ENCODE measurements at places on chromosomes 16 and 17.

GRCh38 chr16:58656899-58657298 lies 27.3 kb upstream of the CNOT1 start:
- DNase-seq = no peak

GRCh38 chr16:81645266-81645694 lies 133.8 kb upstream of the PLCG2 start:
- DNase-seq = no peak

- no peak for DNase-seq
These were observed 23.9 kb upstream of the TAT start for GRCh38 chr16:71600822-71601221.

- no peak for DNase-seq
These were observed 23.1 kb downstream of the MIS12 start for GRCh38 chr17:5509482-5509881.

DNA sequence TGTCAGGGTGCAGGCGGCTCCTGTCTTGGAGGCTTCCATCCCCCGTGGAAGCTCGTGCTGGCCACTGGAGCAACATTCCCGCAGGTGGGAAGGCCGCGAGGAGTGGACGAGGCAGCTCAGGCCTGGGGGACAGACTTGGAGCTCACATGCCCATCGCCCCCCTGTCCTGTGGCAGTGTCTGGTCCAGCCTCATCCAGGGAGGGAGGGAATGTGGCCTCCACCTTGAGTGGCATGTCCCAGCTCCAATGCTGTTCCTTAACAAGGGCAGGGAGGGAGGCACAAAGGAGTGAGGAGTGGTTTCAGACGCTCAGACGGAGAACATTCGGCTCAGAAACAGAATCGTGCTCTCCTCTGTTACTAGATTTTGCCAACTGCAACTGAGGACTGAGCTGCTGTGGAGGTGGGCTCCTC lies 159.4 kb upstream of the CHMP6 start:
- DNase-seq = no peak

GRCh38 chr16:23907457-23907902 lies 71.7 kb downstream of the PRKCB start:
- DNase-seq = no peak

GRCh38 chr16:86510465-86511261 lies at the start of gene FOXF1:
FOXF1 (plus strand) TSS chr16:86510527; CDS start chr16:86510570, 43 bp downstream.
- no peak for DNase-seq

DNA sequence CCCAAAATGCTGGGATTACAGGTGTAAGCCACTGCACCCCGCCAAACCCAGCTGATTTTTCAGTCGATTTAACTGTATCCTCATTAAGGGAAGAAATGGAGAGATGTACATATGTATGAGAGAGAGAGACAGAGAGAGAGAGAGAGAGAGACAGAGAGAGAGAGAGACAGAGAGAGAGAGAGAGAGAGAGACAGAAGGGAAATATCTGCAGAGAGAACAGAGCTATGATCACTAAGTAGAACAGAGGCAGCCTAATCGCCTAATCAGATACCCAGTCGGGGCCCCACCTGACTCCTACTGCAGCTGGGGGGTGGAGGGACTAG lies 70.0 kb downstream of the RBBP6 start:
- no peak for DNase-seq

GRCh38 chr16:16924613-16925012 lies 545.7 kb downstream of the NPIPA7 start:
- DNase-seq = no peak

DNA sequence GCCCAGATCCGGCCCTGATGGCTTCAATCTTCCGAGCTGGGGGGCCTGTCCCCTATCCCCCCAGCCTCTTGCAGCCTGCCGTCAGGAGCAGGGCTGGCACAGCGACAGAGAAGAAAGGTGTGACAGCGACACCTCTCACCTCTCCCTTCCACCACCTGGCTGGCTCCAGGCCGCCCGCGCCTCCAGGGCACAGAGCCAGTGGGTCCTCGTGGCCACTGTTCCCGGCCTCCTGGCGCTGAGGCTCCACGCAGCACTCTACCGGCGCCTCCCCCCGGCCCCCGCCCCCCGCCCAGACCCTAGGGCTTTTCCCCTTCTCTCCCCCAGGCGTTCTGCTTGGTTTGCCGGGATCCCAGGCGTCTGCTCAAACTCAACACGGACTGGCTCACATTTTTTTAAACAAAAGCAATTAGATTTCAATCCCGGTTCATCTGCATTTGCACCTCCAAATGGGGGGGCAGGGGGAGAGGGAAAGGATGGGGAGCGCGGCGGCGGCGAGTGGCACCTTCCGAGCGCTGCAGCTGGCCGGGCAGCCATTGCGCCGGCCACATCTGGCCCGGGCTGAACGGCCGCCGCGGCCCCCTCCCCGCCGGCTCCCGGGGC lies 12.8 kb upstream of the CBX8 start:
- no peak for DNase-seq

DNA sequence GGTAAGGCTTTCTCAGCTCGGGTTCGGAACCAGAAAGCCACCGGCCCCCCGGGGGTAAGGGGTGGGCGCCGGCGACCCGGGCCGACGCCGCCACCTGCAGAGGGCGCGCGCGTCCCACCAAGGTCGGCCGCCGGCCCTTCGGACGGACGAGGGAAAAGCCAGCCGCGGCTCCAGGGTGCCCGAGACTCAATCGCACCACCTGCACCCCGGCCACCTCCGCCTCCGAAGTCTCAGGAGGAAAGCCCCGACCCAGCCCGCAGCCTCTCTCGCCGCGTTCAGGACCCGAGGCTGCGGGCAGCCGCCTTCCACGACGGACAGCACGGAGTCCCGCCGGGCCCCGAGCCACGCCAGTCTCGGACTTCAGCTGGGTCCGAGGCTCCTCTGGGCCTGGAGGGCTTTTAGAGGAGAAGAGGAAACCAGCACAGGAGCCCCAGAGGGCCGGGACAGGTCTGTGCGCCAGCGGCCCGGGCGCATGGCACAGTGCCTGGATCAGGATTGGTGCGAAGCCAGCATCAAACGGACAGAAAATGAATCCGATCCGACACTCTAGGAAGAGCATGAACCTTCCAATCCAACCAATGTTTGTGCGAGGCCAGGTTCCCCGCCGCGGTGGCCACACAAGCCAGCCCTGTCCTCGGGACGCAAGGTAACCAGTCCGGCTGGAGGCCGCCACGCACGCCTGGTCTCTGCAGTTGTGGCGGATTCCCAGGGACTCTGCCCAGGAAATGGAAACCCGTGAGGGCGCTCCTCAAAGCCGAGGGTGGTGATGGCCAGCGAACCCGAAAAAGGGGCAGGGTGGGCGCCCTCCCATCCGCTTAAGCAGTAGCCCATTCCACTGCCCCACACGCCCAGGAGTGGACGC lies 6.7 kb downstream of the CBX8 start:
- peak; percentile 56 for DNase-seq

DNA sequence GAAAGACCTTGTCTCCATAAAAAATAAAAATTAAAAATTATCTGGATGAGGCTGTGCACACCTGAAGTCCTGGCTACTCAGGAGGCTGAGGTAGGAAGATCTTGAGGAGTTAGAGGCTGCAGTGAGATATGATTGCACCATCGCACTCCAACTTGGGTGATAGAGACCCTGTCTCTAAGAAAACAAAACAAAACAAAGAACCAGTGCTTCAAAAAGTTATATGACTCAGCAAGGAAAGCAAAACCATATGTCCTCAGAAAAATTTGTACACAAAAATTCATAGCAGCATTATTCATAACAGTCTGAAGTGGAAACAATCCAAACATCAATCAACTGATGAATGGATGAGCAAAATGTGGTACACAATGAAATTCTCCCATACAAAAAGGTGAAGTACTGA lies 48.9 kb downstream of the SLFN5 start:
- DNase-seq = no peak

Data from CD4-positive, alpha-beta T cell (primary cell).